ENCODE measurements at places on chromosomes 1 and 21.

GRCh38 chr1:190022709-190023108, 455.0 kb downstream of the BRINP3 start:
- peak; percentile 27 for DNase-seq

DNA sequence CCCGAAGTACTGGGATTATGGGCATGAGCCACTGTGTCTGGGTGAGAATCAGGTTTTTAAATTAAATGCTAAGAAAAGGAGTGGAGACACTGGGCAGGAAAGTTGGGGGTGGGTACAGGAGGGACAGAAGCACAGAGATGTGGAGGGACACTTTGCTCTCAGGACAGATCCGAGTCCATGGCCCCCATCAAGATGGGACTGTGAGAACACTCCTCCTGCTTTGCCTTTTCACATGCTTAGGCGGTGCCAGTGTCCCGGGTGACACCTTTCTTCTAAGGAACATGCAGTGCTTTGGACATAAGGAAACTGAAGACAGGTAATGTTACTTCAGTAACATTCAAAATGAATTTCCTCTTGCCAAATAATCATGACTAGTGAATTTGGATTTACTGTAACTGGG, 16.7 kb downstream of the SLC25A33 start:
- DNase-seq = no peak

- no peak for DNase-seq
Measured at GRCh38 chr1:221796700-221797099, 54.8 kb upstream of the DUSP10 start.

GRCh38 chr1:94301186-94301585, 63.8 kb upstream of the ARHGAP29 start:
- DNase-seq = no peak

DNA sequence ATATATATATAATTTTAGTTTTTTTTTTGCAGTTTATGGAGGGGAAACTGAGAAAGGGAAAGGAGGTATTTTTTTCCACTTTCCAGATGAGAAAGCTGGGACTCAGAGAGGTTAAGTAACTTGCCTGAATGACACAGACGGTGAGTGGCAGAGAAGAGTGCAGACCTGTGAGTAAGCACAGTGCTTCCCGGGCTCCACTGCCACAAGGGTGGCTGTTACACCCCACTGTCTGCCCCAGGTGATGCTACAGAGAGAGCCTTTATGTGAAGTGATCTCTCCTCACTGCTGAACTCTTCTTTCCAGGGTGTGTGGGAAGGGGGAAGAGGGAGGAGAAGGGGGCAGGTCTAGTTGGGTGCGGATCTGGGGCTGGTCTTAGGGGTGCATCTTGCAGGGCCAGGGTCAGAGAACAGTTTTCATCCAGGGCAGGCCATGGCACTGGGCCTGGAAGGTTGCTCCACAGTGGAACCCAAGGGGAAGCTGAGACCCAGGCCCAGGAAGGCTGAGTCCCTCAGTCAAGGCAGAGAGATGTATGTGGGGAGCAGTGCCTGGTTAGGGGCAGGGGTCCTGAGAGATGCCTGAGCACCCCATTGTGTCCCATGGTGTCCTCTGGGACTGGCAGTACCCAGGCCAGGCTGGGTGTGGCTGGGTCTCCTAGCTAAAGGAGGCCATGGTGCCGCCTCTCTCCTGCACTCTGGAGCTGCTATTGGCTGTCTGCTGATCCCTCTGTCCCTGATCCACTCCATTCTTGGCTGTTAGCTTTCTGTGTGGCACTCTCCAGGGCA, 357.5 kb downstream of the PTPRU start:
- DNase-seq = no peak

- no peak for DNase-seq
Measured at GRCh38 chr1:193110246-193110645, 5.0 kb upstream of the GLRX2 start.

DNA sequence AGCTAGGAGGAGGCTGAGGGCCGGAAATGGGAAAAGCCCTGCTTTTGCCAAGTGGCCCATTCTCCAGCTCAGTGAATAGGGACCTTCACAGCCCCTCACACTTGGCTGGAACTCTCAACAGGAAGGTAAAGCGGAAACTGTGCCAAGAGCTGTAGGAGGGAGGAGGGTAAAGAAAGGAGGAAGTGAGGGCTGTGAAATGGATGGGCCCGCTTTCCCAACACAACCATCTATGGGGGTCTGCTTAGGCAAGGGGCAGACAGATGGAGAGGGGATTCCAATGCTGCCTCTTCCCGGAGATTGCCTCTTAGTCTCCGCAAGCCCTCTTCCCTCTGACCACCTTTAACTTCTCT, 5.2 kb downstream of the INKA2 start:
- no peak for DNase-seq

DNA sequence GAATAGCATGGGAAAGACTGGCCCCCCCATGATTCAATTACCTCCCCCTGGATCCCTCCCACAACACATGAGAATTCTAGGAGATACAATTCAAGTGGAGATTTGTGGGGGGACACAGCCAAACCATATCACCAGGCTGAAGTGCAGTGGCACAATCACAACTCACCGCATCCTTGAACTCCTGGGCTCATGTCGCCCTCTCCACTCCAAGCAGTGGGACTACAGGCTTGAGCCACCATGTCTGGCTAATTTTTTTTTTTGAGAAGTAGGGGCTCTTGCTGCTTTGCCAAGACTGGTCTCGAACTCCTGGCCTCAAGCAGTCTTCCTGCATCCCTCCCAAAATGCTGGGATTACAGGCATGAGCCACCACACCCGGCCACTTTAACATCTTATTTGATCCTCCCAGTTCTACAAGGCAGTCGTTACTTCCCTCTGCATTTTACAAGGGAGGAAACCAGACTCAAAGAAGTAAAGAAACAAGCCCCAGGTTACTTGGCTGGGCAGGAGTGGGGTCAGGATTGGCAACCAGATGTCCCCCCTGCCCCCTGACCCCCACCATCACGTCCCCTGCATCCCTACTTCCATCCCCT, 26.9 kb upstream of the ACTL8 start:
- DNase-seq = no peak

DNA sequence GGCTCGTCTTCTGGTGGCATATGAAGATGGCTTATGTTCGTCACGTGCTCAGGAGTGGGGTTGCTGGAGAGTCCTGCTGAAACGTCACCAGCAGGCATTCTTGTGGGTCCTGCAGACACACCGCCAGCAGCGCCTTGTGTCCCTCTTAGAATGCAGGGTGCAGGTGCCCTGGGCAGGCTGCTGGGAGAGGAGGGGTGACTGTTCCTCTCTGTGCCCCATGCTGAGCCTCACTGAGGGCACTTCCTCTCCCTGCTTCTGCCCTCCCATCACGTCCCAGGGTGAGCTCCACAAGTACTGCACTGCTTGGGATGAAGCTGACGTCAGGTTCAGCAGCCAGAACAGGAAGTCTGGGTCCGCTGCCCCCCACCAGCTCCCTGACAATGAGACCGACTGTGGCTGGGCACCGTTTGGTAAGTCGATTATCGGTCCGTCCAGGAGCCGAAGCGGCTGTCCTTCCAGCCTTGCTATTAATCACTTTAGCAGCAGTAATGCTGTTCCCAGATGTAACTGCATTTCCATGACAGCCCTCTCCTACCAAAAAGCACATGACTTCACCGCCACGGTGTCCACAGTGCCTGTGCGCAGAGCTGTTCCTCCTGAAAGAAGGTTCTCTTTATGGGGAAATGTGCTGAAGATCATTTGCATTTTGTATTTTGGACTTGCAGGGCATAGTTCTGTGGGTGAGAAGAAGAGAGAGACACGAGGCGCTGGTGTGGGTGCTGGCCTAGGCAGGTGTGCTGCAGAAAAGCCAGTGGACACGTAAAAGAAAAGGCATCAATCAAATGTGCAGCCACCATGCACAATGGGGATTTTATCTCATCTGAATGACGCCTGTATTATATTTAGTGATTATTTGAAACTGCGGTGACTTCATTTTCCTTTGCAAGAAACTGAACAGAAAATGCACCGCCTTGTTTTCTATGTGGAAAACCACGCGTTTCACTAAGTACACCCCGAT, 21.0 kb downstream of the SLC37A1 start:
- DNase-seq = no peak

GRCh38 chr1:98090351-98090750, 169.5 kb upstream of the DPYD start:
- DNase-seq = no peak

Data from activated CD4-positive, alpha-beta T cell treated with anti-CD3 and anti-CD28 coated beads, Interleukin-2, amount 50 U/mL, for 16 hours (primary cell).